Endodermal cell (in vitro differentiated cells): ENCODE measurements at places on chromosomes 3 and 15.
A peak's percentile ranks its signal among the peaks of the same experiment; 100 is the strongest.

- DNase-seq: no peak
Measured at GRCh38 chr3:169432708-169433432, 230.6 kb downstream of the MECOM start.

GRCh38 chr3:47392933-47393332 lies 12.1 kb downstream of the PTPN23 start:
- no peak for DNase-seq

DNA sequence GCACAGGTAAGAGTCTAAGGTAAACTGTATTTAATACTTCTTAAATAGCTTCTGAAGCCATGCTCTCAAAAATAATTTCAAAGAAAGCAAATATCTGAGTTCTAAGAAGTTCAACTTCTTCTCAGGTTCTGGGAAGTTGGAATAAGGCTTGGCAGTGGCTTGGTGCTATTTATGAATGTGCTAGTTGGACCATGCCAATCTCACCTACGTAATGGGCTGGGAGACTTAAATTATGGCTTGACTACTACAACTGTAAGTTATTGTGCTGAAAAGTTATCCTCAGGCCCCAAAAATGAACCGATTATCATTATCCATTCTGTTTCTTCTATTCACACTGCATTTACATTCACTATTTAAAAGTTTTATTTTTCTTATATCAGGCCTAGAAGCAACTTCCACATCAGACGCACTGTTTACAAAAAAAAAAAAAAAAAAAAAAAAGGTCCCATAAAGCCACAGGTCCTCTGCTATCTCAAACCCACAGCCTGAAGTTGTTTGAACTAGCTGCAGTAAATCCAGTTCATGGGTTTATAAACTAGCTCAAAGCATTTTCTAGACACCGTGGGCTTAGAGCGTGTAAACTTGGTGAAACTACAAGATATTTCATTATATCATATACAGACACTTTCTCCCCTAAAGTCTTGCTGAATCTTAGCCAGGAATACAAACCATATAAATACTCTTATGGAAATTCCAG lies 3.4 kb downstream of the LRIG1 start:
- DNase-seq: no peak

DNA sequence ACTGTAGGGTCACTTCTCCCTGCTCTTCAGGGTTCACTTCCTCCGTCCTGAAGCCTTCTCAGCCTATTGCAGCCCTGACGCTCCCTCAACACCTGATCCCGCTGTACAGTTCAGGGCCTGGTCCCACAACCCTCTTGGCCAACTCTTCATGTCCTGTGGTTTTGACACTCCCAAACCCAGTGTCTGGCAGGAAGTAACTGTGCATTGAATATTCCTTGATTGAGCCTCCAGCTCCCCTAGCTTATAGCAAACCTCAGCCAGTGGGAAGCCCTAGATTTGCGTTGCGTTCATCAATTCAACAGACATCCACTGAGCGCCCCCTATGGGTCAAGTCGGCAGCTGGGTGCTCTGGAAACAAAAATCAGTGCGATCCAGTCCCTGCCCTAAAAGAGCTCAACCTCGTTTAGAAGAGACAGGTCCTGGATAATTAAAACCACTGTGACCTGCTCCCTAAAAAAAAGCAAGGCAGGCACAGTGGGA lies 13.5 kb downstream of the UBAP1L start:
- peak; percentile 96 for DNase-seq

DNA sequence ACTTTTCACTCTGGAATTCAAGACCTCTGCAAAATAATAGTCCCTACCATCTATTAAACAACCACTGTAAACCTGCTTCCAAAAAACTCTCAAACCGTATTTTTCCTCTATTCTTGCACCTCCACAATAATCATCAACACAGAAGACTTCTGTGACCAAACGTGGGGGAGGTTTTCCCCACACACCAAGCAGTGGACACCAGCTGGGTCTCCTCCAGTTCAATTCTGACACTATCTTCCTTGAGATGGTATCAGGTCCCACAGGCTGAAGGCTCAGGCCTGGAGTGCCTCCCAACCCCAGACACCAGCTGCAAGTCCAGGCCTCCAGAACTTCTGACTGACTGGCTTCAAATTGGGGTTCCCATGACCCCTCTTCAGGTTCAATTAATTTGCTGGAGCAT lies 89.6 kb upstream of the RAP2B start:
- no peak for DNase-seq

- no peak for DNase-seq
Measured at GRCh38 chr3:180776433-180776832, 97.1 kb upstream of the CCDC39 start.

DNA sequence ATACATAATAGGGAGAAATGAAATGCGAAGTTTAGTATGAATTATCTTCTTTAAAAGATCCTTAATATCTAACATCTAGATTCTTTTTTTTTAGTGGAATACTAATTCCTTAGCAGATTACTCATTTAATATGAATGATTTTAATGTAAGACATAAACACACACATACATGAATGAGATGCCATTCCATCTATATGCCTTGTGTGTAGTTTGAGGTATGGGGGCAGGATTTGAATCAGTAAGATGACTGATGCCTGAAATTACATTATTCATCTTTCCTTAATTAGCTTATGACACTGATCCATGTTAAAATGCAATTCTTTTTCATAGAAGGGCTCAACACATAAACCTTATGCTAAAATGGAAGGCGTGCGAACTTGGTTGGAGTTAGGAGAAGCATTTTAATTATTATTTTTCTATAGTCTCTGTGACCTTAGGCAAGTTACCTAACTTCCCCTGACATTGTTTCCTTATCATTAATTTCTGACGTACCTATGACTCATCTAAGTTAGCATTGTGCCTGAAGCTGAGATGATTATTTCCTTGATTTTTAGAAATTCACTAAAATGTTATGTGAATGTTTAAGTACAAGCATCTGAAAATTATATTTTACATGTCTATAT lies 10.8 kb upstream of the BNIP2 start:
- DNase-seq: no peak

- no peak for DNase-seq
Measured at GRCh38 chr15:93500155-93500554, 411.1 kb upstream of the RGMA start.

DNA sequence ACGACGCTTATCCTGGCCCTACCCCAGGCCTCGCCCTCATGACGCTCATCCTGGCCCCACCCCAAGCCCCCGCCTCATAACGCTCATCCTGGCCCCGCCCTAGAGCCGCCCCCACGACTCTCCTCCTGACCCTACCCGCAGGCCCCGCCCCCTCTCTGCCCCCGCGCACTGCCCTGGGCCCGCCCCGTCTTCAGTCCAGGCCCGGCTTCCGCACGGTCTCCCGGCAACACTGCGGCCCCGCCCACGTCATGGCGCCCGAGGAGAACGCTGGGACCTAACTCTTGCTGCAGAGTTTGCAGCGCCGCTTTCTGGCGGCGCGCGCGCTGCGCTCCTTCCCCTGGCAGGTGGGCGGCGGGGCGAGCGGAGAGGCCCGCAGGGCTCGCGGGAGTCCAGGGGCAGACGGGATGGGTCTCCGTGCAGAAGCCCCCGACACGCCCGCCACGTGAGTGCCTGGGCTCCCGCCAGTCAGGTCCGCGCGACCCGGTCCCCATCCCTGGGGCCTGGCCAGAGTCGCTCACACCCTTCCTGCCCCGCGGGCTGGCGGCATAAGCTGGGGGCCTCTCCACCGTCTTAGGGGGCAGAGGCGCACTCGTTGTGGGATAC lies 52.5 kb upstream of the ROPN1B start:
- DNase-seq: peak; percentile 98

GRCh38 chr15:94256511-94256910 lies 25.1 kb downstream of the MCTP2 start:
- DNase-seq: no peak

- no peak for DNase-seq
Measured at GRCh38 chr3:155443815-155444214, 150.3 kb upstream of the STRIT1 start.

- DNase-seq: no peak
Measured at GRCh38 chr15:78034495-78035191, 42.9 kb downstream of the TBC1D2B start.

- no peak for DNase-seq
Measured at GRCh38 chr15:88908697-88909621, 4.2 kb downstream of the MFGE8 start.

GRCh38 chr3:40895109-40895508 lies 304.2 kb upstream of the CTNNB1 start:
- peak; percentile 12 for DNase-seq

- no peak for DNase-seq
Measured at GRCh38 chr3:36656873-36657272, 107.5 kb downstream of the DCLK3 start.

- DNase-seq: peak; percentile 50
Measured at GRCh38 chr3:188689101-188689574, 482.6 kb upstream of the TPRG1 start.

DNA sequence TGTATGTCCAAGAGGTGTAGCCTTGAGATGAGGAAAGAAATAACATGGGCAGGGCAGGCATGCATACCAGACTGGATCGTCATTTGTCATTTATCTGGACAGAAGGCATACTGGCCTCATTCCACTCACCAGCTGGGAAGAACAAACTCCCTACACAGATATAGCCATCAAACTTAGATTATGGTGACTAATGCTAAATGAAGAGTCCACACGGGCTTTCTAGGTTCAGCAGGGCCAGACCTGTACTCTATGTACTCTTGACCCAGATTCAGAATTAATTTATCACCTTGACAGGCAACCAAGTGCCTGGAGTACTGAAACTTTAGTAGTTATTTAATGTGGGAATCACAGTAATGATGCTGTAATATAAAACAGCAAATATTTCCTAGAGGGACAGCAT lies 164.3 kb upstream of the IL12A start:
- no peak for DNase-seq

DNA sequence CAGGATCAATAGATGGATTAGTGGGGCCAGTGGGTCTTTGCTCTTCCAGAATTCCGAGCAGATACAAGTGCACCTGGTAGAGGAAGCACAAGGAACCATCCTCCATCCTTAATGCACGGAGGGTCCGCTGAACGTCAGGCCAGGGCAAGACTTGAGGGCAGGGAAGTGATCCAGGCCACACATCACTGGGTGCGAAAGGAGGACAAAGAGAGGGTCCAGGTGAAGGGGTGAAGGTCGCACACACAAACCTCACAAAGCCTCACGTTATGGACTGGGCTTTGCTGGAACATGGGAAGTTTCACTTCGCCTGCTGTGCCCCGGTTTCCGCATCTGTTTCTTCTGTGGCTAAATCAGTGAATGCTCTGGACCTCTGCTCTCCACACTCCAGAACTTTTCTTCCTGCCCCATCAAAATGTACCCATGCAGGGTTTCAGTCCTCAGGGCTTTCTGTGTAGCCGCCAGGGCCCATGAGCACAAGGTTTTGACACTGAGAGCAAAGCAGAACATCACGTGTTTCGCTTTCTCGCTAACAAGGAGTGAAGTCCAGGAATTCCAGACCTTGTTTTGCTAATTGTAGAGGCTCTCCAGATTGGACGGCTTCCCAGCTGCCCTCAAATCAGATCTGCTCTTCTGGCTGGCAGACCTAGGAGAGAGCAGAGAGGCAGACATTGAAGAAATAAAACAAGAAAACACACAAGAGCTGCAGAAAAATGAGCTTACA lies 56.3 kb downstream of the KLF15 start:
- peak; percentile 59 for DNase-seq

GRCh38 chr15:81351651-81352050 lies 22.4 kb downstream of the TMC3 start:
- DNase-seq: no peak

DNA sequence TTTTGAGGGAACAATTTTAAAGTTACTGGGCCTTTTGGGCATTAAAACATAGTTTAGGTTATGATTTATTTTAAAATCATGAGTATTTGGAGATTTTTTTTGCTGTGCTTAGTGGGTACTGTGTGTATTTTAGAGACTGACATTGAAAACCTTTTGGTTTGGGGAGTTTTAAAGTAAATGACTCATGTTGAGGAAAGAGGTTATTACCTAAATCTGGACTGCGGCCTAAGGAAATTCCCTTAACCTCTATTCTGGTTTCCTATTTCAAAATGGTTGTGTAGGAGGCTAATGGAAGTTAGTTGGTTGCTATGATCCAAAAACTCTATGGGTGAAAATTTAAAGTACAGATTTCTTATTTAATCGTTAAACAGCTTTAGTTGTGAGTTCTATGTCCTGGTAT lies 57.3 kb upstream of the DPH6 start:
- no peak for DNase-seq

- no peak for DNase-seq
Measured at GRCh38 chr15:68276668-68277067, 877 bp upstream of the FEM1B start.

DNA sequence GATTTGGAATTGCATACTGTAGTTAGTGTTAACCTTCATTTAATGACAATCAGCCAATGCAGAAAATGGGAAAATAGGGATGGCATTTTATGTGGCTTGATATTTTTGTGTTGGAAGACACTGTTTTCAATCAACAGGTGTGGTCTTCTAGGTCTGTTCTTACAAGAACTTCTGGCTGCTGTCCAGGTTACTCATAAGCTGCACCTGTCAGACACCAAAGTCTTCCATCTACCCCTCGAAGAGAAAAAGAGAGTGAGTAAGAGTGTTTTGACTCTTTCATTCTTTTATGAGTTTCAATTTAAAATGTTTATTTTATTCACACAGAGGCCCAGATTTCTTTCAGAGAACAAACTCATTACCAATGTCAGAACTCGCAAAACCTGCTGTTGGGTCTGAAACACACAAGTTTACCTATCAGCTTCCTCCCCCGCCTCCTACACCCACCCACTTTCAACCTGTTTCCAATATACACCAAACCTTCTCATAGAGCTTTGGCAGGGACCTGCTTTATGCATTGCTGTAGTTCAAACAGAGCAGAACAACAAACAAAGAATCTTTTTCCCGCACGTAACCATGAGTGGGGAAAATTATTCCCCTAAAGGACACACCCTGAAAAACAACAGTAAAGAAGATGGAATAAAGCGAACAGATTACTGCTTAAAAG lies 767.7 kb upstream of the ALCAM start:
- DNase-seq: no peak

DNA sequence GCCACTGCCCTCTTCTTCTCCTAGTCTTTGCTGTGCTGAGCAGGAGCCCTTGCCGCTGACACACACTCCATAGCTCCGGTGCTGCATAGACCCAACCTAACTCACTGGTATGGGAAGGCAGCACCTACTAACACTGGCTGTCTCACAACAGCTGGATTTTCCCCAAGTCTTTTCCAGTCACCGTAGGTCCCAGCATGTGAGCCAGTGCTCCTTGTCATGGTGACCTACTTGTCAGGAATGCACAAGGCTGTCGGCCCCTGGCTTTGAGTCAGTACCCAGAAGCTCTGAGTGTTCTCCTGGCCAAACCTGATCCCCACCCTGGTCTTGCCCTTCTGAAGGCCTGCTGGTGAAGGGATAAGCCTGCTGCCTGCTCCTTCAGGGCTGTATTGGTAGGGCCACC lies 25.7 kb downstream of the AMOTL2 start:
- peak; percentile 57 for DNase-seq

DNA sequence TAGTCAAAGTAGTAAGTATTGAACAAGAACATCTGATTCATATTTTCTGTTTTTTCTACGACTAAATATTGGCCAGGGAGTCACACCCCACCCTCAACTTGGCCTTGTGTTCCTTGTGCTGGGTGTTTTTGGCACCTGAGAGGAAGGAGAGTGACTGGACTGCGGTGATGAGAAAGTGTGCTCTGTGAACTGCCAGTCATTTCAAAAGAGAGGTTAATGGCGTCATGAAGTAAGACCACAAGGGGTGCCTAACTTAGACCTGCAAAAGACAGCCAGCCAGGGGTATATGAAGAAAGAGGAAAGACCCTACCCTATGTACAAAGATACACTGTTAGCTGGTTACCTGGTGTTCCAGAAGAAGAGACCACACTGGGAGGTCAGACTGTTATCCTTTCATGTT lies 58.4 kb upstream of the COL8A1 start:
- DNase-seq: no peak
